ENCODE measurements at places on chromosomes 11 and 22. TPM values are rescaled to one million over a fixed set of nuclear protein-coding genes. Genes with fewer than 3 reads are reported as not detected.
A peak's percentile ranks its signal among the peaks of the same experiment; 100 is the strongest.

DNA sequence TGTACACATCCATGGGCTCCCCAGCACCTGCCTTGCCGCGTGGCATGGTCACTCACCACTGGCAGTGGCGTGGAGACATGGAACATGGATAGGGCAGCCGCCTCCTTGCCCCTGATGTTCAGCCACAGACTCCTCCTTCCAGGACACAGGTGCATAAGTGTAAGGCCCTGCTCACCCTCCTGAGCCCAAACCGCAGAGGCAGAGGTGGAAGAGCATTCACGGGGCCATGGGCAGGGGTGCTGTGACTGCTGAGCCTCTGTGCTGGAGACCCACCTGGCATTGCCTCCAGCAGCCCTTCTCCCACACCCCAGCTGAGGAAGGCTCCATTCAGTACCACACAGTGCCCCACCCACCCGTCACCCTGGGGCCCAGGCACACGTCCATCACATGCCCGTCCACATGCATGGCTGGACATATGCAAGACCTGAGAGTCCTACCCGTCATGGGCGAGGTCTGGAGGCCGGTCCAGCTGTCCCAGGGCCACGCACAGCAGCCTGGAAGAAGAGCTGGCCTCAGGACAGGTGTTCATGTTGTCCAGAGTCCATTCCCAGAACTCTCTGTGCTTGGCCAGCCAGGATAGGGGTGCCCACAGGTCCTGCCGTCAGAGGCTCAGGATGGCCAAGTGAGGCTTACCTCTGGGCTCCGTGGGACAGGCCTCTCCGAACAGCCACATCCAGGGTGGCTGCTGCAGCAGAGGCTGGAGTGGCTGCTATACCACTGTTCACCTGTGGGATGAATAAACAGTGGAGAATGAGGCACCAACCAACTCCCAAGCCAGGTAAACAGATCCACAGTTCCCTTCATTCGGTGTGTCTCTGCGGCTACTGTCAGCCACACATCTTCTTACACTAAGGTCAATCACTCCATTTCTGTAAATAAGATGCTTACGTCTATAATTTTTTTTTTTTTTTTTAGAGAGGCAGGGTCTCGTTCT, 1.7 kb upstream of the TUBGCP6 start:
- H3K36me3 ChIP-seq, result peaks cover 3% of the 10 kb centered on the region
- peak; percentile 62 for DNase-seq
- no peaks in the 10 kb centered on the region for H3K27me3 ChIP-seq
- H3K4me1 ChIP-seq, result peaks cover 62% of the 10 kb centered on the region

GRCh38 chr11:30059172-30059815, 42.5 kb upstream of the KCNA4 start:
- no peaks in the 10 kb centered on the region for H3K27me3 ChIP-seq
- no peaks in the 10 kb centered on the region for H3K4me1 ChIP-seq
- no peak overlapping the region for H3K27ac ChIP-seq
- H3K4me3 ChIP-seq, result no peak overlapping the region

DNA sequence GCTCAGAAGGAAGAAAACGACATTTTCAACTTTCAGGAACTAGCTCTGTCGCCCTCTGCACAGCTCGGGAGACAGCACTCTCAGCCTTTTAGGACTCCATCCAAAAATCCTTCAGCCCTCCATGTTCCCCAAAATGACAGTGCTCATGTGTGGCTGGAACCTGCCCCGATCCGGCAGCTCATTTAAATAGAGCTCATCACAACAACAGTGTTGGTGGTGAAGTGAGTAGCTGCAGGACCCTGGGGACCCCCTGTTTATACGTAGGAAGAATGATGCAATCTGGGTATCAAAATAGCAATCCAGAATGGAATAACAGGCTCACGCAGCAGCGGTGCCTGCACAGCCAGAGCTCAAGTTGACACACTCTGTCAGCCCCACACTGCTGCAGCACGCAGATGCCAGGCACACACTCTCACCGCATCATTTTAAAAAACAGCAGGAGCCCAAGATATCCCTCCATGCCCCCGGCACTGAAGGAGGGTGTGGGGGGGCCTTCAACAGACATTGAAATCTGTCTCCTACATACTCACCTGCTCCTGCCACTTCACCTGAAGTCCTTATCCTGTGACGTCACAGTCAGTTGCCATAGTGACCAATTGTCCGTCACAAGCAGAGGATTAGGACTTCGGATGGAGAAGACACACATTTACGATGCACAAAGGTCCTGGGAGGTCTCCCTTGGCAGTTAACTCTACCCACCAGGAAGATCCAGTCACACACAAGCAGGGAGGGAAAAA, 24.0 kb downstream of the TRIM66 start:
- H3K4me1 ChIP-seq, result no peaks in the 10 kb centered on the region
- H3K4me3 ChIP-seq, result no peak overlapping the region
- DNase-seq, result no peak
- H3K27me3 ChIP-seq, result no peaks in the 10 kb centered on the region
- no peak overlapping the region for H3K27ac ChIP-seq
- no peaks in the 10 kb centered on the region for H3K36me3 ChIP-seq

- no peaks in the 10 kb centered on the region for H3K27me3 ChIP-seq
- H3K27ac ChIP-seq, result no peak overlapping the region
- H3K36me3 ChIP-seq, result no peaks in the 10 kb centered on the region
- H3K4me1 ChIP-seq, result no peaks in the 10 kb centered on the region
- DNase-seq, result no peak
These were observed 131.9 kb downstream of the MED15 start for GRCh38 chr22:20639343-20639742.

NUP160 gene
- total RNA-seq, result 21.5 TPM

Measured in upper lobe of left lung (tissue), 6 donors.